Endothelial cell (in vitro differentiated cells): ENCODE measurements at places on chromosomes 4 and X.

- no peak for DNase-seq
Observed at GRCh38 chr4:149555799-149556198, 259.8 kb downstream of the IQCM start.

- no peak for DNase-seq
Observed at GRCh38 chr4:152340818-152341217, 195.1 kb downstream of the FBXW7 start.

DNA sequence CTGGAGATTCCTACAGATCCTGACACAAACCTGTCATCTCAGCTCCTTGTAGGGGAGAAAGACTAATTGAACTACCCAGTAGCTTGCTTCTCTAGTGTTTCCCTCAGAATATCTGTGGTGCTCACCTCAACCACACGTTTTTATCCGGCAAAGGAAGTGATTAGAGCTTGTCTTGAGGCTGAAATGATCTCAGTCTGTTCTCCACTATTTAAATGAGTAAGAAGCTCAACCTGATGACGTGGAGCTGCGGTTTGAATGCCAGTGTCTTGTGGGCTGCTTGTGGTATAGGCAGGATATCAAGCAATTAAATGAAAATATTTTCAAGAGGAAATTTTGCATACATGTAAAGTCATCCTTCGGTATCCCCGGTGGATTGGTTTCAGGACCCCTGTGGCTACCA lies 270.2 kb downstream of the TLL1 start:
- DNase-seq = no peak

GRCh38 chr4:1907848-1908525 lies 36.8 kb downstream of the NSD2 start:
- DNase-seq = no peak

DNA sequence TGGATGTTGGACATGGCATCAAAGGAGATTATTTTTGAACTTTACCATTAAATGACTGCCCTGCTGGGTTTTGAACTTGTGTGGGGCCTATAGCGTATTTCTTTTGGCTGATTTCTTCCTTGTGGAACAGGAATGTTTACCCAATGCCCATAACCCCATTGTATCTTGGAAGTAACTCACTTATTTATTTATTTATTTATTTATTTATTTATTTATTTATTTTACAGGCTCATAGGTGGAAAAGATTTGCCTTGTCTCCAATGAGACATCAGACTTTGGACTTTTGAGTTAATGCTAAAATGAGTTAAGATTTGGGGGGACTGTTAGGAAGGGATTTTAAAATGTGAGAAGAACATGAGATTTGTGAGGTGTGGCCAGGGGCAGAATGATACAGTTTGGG lies 273.1 kb downstream of the SLITRK2 start:
- DNase-seq = no peak

DNA sequence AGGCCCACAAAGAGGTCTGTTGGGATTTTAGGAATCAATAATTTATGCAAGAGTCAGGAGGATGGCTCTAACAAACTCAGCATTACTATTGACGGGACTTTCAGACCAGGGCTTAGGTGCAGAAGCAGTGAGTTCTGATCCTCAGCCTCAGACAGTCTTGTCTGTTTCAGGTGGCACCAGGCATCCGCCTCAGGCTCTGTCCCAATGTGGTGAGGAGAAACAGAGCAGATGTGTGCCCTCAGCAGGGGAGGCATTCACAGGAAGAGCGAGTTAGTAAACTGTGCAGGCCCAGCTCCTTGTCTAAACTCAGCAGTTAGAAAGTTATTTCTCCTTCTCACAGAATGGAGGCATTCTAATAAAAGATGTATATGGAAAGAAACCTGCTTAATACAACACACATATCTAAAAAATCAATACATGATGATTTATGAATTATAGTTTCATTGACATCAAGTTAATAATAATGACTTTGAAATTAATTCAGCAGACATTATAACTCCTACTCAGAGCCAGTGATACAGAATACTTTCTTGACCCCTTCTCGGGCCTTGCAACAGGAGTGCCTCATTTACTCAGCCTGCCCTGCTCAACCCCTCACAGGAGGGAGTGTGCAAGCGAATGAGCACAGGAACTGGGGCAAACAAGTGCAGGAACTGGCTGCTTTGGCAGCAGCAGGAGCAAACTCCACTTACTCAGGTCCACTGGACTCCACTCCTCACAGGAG lies 202.8 kb upstream of the SMIM31 start:
- DNase-seq = no peak

DNA sequence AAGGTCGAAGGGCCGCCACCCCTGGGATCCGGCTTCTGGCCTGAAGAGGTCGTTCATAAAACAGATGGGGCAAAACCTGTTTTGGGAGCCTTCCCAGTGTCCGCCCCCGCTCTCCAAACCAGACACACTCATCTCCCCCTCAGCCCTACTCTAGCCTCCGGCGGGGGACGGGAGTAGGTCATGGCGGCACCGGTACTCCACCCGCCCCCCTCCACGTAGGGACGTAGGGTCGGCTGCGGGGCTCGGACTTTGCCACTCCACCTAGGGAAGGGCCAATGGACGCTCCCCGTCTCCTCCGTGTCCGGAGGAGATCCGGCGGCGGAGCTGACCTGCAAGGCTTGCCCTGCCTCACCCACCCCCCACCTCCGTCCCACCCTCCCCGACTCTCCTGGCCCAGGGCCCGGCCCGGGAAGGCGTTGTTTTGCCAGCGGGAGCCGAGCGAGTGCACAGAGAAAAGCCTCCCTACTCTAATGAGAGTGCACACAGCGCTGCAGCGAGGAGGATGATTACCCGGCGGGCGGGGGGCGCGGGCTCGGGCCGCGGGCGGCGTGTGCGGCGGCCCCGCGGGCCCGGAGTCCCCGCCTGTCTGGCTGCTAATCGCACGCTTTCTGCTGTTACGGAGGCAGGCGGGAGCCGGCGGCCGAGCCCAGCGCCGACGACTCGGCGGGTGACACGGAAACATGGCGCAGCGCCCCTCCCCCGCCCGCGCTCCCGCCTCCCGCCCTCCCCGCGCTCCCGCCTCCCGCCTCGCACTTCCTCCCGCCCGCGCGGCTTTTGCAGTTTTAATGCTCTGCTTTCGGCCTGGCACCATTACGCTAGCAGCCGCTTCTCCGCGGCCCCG lies 8.3 kb upstream of the BCOR start:
- peak; percentile 50 for DNase-seq
